Progenitor cell of endocrine pancreas (in vitro differentiated cells): ENCODE measurements at places on chromosomes 1 and 21.

DNA sequence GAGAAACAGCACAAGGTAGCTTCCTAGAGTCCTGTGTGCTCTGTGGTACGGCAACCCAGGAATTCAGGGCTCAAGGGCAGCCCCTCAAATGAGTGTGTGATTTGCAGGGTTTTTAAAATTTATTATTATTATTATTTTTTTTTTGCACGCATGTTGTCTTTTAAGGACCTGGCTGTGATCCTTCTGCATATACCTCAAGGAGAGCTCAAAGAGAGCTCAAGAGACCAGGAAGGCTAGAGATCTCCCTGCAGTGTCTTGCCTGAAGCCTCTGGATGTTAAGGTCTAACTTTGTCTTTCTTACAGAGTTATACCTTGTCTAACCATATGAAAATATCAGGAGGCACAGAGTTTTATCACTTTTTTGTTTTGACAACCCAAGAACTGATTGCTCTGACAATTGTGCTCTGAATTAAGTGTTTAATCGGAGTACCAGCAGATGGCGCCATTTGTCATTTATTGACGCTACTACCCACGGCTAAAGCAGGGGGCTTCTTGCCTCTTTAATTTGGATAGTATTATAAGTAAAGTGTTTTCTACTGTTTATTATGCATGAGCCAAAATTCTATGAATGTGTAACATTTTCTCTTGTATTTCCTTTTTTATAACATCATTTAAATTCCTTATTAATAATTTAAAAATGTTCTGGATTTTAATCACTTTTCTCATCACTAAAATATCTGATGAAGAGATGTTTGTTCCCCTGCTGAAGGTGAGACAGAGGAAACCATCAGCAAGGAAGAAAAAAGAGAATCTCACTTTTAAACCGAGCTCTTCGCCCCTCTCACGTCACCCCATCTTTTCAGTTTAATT lies 35.8 kb upstream of the LMO4 start:
- DNase-seq = peak; percentile 53

DNA sequence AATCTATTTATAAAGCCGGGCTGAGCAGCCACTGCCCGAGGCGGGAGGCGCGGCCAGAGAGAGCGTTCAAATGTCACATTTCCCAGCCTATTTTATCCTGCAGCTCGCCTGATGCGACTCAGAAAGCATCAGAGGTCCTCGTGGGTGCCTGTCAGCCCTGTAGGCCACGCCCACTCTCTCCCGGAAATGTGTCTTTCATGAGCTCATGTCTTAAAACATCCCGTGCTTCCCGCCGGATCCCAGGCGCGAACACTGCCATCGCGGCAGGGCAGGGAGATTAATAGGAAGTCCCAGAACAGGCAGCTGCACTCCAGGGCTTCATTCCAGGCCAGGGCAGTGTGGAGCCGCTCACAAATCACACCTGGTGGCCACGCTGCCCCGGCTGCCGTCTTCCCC lies 117.5 kb downstream of the PRDM16 start:
- DNase-seq = no peak

GRCh38 chr1:10288029-10288615 lies 77.8 kb downstream of the KIF1B start:
- DNase-seq = no peak

DNA sequence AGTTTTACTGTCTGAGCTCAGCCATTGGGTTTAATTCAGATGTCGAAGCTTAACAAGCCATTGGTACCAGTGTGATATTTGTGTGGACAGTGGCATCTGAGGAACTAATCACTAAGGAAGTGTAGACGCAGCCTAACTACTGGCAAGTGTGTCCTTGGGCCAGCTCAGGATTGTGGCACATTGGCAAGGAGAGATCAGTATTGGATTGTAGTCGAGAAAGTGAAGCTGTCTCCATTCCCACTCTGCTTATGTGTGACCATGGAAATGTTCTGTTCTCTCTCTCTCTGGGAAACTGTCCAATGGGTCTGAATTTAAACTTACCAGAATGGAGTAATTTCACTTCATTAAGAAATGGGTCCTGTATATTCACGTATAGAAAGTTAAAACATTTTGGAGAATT lies 112.2 kb downstream of the ITSN1 start:
- DNase-seq = no peak

GRCh38 chr1:32966900-32967299 lies 2.3 kb upstream of the RNF19B start:
- no peak for DNase-seq

DNA sequence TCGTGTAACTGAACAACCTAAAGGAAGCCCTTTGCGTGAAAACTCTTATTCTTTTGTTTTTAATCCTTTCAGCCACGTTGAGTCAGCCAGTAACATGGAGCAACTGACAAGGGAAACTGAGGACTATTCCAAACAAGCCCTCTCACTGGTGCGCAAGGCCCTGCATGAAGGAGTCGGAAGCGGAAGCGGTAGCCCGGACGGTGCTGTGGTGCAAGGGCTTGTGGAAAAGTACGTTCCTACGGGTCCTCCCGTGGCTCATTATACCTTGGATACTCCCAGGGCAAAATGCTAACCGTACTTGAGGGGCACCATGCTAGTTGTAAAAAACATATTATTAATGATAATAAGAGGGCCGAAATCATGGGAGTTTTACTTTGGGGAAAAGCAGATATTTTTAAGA lies 49.4 kb downstream of the LAMC2 start:
- DNase-seq = no peak

DNA sequence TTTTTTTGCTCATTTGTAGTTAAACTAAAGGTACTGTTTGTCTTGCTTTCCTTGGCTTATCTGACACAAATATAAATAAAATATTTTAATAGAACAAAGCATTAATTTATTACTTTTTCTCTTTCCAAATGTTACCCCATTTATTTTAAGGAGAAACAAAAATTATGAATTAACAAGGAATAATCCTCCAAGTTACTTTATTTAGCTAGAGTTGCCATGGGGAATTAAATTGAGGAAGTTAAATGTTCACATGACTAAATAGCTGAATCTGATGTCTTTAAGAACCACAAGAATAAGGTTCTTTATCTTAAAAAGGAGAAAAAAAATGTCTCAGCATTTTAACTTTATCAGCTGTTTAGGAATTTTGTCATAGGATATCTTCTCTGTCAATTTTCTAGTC lies 12.3 kb downstream of the ATG4C start:
- no peak for DNase-seq

DNA sequence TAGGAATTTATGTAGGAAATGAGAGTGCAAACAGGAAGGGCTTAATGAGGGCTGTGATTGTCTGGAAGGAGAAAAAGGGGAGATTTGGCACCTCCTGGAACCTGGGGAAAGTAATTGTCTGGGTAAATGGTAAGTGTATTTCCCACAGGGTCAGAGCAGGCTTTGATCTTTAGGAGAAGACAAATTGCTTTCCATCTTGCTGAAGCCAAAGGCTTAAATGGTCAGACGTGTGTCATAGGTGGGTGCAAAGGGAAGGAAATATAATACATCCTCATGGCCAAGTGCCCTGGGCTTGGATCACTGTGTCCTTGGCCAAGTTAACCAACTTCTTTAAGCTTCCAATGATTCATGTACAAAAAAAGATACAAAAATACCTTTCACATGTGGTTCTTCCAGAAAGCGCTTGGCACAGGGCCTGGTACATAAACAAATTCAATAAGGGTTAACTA lies 1.3 kb upstream of the DUSP23 start:
- DNase-seq = no peak

DNA sequence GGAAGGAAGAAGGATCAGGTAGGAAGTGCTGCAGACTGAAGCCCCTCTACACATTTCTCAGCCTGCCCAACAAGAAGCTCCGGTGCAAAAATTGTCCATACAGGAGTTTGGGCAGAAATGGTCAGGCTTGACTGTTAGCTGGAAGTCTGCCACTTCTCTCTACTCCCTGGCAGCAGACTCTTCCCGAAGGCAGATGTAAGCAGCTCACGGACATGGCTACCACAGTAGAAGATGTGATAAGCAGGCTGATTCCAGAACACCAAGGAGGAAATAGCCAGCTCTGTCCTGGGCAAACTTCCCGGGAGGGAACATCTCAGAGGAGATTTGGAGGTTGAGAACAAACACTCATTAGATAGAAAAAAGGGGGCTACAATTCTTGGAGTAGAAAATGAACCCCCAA lies 52.6 kb downstream of the TRABD2B start:
- no peak for DNase-seq

- DNase-seq = no peak
These were observed 30.4 kb upstream of the GNG12 start for GRCh38 chr1:67863637-67864036.

GRCh38 chr1:156129687-156130577 lies 15.4 kb downstream of the LMNA start:
- peak; percentile 75 for DNase-seq

DNA sequence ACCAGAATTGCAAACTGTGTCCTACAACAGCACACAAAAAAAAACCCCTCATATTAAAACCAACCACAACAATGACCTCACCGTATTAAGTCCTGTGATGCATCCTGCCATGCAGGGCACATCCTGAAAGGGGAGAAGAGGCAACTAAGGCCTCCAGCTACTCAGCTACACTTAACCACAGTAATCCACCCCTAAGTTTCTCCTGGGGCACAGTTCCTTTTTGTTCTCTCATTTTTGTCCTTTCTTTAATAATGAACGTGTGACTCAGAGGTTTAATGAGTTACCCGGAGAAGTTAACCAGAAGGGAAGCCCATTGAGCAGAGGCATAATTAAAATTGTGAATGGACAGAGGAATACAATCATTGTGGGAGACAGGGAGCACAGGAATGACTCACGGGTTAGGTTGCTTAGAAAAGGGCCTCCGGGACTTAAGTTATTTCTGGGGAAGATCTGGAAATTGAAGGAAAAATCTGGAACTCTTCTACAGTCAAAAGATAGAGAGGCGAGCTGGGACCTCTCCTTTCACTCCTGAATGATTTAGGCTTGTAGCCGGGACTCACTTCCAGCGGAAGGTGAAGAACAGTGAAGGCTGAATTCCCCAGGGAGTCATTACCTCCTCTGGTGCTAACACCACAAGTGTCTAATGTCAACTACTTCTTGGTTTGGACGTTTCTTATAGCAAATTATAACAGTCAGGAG lies 36.9 kb upstream of the HIVEP3 start:
- DNase-seq = no peak

DNA sequence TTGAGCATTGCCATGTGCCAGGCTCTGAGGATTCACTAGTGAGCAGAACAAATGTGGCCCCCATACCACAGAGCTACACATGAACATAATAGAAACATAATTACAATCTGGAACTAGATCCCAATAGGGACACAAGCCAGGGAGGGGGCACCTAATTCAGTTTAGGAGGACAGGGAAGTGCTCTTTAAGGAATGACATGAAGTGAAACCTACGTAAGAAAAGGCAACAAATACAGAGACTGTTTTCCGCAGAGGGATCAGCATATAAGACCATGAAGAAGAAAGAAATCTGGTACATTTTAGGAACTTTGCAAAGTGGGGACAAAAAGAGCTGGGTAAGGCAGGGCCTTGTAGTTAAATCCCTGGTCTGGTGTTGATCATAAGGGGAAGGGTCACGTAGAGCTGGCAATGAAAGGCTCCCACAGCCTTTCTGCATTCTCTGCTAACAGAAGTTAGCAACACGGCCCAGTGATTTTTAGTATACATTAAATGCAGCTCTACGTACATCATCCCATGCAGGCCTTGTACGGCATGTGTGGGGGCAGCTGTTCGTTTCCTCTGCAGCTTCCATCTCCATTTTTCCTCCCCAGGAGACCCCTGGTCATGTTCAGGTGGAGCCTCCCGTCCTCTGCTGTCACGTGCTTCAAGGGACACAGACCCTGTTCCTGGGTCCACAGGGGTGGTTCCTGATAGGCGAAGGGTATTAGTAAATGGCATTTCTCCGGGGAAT lies 26.8 kb upstream of the SLC30A1 start:
- no peak for DNase-seq

- DNase-seq = no peak
These were observed 37.9 kb downstream of the EPHA2 start for GRCh38 chr1:16117936-16118335.

GRCh38 chr1:248914796-248915381 lies 8.9 kb downstream of the PGBD2 start:
- DNase-seq = no peak

- DNase-seq = peak; percentile 18
These were observed 554 bp downstream of the ZNF281 start for GRCh38 chr1:200409203-200409760.

DNA sequence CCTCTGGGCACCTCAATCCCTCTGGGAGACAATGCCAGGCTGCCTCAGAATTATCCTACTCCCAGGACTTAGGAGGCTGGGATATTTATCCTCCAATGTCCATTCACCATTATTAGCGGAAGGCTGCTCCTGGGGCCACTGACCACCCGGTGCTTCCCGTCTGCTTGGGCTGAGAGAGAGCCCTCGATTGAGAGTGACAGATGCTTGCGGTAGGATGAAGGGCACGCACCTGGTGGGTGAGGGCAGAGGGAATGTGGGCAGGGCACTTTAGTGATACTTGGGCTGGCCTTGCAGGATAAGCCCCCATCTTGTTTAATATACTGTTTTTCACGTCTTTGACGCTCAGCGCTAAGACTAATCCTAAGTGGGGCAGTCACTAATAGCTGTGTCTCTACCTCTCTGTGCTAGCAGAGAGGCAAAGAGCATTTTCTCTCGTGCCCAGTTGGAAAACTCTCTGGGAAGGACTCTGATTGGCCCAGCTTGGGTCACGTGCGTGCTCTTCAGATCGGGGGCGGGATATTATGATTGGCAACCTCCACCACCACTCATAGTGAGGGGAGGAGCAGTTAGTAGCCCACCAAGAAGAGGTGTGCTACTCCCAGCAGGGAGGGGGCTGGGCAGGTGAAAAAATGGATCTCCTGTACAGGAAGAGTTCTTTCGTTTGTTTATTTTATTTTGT lies 10.6 kb upstream of the PARS2 start:
- DNase-seq = no peak

DNA sequence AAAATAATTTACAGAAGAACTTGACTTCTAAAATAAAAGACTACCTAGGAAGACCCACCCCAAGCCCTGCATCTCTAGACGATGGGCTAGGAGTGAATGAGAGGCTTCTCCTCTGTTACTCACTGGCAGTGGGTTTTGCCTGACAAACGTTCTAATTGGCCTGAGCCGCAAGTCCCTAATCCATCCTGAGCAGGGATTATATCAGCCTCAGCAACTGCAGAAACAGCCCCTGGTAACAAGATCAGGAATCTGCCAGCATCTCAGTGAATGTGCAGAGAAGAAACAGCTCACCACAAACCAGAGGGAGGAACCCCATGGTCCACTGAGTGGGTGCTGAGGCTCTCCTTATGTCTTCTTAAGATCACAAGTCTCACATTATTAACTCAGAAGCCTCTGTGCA lies 240.6 kb downstream of the BRINP2 start:
- no peak for DNase-seq

GRCh38 chr1:246569248-246570238 lies 3.3 kb downstream of the CNST start:
- no peak for DNase-seq

DNA sequence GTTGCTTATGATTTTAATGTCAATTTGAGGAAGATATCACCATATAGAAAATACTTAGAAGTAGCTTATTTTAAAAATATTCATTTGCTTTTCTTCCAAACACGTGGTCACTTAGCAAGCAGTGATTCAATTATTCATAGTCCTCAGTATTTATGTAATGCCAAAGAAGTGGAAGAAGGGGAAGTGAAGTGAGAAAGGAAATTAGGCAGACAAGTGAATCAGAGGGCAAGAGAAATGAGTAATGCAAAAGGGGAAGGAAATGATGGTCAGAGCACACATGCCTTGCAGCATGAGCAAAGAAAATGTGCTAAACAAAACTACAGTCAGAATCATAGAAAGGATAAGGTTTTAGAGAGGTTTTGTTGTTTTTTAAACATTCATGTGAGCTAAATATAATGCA lies 31.8 kb downstream of the SDCCAG8 start:
- no peak for DNase-seq

- no peak for DNase-seq
These were observed 1.2 kb downstream of the HSPG2 start for GRCh38 chr1:21935891-21936365.

GRCh38 chr1:228004331-228004855 lies 2.4 kb upstream of the WNT3A start:
- DNase-seq = no peak
